M059J (cell line): ENCODE measurements at places on chromosomes 7 and 10. TPM values are rescaled to one million over a fixed set of nuclear protein-coding genes. Genes with fewer than 3 reads are reported as not detected.

The ANKRD2 gene
- total RNA-seq = not detected in 2 replicates

- DNase-seq = no peak
Measured at GRCh38 chr10:117569610-117570390, 27.3 kb downstream of the EMX2 start.

DNA sequence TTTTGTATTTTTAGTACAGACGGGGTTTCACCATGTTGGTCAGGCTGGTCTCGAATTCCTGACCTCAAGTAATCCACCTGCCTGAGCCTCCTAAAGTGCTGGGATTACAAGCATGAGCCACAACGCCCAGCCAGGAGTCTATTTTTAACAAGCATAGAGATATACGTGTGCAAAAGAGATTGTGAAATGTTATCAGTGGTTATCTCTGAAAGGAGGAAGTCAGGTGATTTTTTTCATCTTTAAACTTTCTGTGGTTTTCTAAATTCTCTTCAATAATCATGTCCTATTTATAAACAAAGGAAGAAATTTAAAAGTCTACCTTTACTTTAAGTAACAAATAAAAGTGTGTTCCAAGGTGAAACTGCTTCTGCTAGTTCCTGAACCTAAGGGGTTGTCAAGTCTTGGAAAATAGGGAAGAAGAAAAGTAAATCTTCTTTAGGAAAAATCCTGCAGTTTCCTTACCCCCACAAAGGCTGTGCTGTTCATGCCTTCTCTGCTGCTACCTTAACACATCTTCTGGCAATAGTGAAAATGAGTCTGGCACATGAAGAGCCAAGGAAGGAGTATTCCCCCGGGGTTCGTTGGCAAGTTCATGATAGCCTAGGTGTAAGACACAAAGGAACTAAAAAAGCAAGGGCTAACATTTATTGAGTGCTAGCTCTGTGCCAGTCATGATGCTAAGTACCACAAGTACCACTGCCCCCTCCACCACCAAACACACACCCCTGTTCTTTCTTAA is 51.1 kb downstream of the CYP26A1 start:
- DNase-seq = no peak

GRCh38 chr10:112231602-112232400 is 48.2 kb upstream of the GPAM start:
- DNase-seq = no peak

DNA sequence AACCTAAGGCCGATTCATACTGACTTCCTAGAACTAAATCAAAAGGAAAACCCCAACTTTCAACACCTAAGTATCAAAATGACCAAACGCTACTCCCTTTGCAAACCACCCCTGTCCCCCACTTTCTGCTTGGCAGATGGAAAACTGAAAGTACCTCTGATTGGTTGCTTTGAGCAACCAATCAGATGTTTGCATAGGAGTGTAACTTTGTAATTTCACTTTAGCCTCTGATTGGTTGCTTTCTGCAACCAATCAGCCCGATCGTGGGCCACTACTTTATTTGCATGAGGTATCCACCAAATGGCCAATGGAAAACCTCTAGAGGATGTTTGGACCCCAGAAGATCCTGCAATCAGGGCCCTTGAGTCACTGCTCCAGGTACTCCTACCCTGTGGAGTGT is 12.3 kb upstream of the SNX10 start:
- peak; percentile 44 for DNase-seq

DNA sequence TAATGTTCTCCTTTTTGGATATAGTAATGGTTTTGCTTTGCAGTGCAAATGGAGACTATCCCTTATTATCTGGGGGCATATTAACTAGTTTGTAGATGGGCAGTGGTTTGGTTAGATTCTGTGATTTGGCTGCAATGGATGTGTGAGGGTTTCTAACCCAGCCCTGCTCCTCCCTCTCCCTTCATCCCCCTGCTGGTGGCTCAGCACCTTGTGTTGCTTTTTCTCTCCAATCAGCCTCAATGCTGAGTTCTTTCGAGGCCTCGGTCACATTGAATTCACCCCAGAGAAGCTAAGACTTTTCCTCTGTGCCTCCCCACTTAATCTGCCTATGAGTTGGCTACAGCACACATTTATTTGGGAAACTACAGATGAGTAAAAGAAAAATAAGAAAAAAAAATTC is 120.0 kb downstream of the MALRD1 start:
- no peak for DNase-seq

The LBX1 gene
- total RNA-seq = not detected in 2 replicates

The BHLHA15 gene
- total RNA-seq = not detected in 2 replicates

- no peak for DNase-seq
Measured at GRCh38 chr7:108845951-108846350, 276.3 kb downstream of the DNAJB9 start.

- peak; percentile 69 for DNase-seq
Measured at GRCh38 chr7:48274662-48275061, 103.4 kb downstream of the ABCA13 start.

The CLRN3 gene
- not detected in 2 replicates for total RNA-seq

DNA sequence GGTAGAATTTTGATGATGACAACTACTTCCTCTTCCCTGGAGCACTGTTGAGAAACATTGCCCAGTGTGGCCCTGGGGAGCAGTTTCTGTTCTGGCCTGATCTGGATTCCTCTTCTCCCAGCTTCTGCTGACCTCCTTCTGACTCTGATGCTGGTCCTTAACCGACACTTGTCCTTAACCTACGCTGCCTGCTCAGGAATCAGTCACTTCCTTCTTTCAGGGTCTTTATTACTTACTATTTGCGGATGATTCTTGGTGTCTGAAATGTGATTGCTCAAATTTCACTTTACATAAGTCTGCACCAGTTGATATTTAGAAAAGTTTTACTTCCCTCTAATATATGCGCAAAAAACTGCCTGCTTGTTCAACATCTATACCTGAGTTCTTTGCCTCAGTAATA is 164.1 kb downstream of the PTEN start:
- DNase-seq = no peak

DNA sequence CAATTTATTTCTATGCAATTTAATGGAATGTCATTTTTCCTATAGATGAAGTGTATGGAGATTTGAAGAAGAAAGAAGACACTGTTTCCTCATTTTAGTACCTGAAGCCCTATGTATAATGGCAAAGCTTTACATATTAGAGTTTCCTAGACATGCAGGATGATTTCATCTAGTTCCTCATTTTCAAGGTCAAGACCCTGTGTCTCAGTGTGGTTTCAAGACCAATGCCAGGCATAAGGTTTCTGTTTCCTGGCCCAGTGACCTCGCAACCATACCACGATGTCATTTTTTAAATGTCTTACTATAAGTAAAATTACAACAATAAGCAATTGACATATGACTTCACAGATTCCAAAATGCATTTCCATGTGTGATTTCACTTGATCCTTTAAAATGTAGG is 336.5 kb upstream of the PRKCQ start:
- DNase-seq = no peak

GRCh38 chr7:98314469-98314868 is 33.0 kb downstream of the BRI3 start:
- DNase-seq = no peak

GRCh38 chr7:27579565-27579964 is 83.1 kb downstream of the HIBADH start:
- peak; percentile 46 for DNase-seq

- peak; percentile 1 for DNase-seq
Measured at GRCh38 chr7:145123502-145123901, 287.6 kb upstream of the TPK1 start.

DNA sequence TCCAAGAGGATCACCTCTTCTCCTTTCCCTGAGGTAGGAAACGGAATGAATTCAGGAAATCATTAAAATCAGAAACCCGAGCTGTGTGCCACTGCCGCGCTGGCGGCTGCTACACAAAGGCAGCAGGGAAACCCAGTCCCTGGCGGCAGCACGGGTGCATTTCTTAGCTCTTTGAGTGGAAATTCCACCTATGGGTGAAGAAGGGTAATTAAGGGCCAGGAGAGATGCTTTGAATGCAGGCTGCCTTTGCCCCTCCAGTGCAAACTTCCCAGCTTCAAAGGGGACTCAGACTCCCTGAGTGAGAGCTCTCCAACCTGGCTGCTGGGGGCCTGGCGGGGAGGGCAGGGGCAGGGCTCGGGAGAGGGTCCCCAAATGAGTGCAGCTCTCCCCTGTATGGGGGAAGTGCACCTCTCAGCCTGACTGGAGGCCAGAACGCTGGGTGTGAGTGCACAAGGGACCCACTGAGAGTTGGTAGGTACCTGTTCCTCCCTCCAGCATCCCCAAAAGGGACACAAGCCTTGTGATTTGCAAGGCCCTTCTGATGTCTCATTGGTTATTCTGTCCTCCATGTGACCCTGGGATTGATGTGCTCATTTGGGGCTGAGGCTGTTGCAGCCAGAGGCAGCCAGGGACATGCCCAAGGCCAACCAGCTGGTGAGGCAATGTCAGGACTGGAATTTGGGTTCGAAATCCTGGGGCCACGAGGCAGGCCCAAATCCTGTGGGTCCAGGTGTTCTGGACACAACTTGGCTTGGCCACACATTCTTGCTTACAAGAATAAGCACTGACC is 16.3 kb upstream of the ZMIZ1 start:
- DNase-seq = peak; percentile 17

DNA sequence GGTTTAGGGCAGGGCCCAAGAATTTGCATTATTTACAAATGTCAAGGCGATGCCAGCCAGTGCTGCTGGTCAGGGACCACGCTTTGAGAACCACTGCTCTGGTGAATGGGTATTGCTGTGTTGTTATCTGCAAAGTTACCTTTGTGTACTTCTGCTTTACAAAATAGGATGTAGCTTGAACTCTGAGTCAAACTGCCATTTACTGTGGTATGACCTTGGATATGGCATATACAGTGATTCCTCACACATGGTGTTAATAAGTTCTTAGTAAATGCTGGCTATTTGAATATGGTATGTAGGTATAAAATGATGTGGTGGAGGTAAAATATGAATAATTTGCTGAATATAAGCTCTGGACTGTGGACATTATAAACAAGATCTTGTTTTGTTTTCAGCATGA is 148.9 kb downstream of the AUTS2 start:
- no peak for DNase-seq

- DNase-seq = peak; percentile 29
Measured at GRCh38 chr10:24645784-24646183, 77.9 kb downstream of the ARHGAP21 start.

The UNCX gene
- not detected in 2 replicates for total RNA-seq

- peak; percentile 51 for DNase-seq
Measured at GRCh38 chr10:58952747-58953466, 223.5 kb upstream of the PHYHIPL start.

DNA sequence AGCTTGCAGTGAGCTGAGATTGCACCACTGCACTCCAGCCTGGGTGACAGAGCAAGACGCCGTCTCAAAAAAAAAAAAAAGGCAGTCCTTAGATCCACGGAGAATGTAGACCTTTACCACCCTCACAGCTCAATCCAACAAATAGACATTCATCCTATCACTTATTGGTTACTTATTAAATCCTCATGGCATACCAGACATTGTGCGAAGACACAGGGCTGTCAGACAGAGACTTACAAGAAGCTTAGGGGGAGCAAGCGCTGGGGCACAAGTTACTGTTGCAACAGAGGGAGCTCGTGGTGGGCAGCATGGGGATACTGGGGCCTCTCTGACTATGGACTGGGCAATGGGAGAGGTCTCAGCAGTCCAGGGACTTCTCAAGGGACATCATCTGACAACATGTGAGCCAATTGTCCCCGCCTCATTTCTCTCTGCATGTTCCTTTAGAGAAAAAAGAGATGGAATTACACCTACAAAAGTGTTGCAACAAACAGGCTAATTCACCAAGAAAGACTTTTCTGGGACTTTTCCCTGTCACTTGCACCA is 82.8 kb upstream of the TNS3 start:
- no peak for DNase-seq

The AQP1 gene
- total RNA-seq = 0.62 and 0.74 TPM in 2 replicates

DNA sequence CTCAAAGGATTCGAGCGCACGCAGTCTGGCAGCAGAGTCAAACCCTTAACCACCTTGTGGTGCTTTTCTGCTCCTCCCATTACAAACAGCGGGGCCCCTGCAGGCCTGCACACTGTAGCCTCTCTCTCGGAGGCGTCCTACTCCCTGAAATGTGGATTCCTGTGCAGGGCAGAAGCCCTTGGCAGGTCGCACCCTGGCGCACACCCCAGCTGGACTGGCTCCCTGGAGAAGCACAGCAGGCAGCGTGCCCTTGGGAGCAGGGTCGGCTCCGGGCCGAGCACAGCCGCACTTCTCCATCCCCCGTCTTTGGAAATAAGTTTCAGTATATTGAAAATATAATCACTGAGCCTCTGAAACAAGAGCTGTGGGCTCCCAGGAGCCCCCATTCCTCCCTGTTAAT is 144.1 kb downstream of the C10orf105 start:
- no peak for DNase-seq
